Stimulated activated CD4-positive, alpha-beta T cell treated with anti-CD3 and anti-CD28 coated beads, Interleukin-15, amount 100 ng/mL, for 48 hours (primary cell): ENCODE measurements at places on chromosomes 5 and 9.

DNA sequence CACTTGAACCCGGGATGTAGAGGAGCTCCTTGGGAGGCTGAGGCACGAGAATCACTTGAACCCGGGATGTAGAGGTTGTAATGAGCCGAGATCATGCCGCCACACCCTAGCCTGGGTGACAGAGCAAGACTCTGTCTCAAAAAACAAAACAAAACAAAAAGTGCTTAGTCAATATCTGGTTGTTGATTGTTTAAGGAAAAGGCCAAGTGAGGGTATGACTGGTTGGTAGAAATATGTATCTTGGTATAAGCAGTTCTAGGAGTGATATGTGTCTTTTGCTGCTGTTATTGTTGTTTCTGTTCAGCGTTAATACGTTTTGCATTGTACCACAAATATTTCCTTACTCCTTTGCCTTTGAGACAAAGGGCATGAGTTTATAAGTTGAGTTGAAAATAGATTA, 210.7 kb upstream of the DMRT1 start:
- no peak for DNase-seq

GRCh38 chr5:150263801-150264621, 25.6 kb downstream of the CAMK2A start:
- no peak for DNase-seq

GRCh38 chr9:14749741-14750211, 27.2 kb upstream of the CER1 start:
- no peak for DNase-seq

DNA sequence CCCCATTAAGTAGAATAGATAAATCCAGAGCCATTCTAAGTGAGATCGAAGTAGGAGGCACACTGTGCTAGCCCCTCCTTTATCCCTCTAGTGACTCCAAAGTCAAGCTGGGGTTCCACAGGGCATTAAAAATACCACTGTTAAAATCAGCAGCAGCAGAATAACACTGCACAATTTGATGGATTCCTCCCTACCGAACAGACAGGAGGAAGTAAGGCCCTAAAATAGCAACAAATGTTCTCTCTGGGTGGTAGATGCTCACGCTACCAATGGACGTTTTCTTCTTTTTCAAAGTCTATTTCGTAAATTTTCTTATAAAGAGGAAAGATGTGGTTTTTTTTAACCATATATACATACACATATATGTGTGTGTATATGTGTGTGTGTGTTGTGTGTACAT, 54.4 kb downstream of the FBXW11 start:
- no peak for DNase-seq

DNA sequence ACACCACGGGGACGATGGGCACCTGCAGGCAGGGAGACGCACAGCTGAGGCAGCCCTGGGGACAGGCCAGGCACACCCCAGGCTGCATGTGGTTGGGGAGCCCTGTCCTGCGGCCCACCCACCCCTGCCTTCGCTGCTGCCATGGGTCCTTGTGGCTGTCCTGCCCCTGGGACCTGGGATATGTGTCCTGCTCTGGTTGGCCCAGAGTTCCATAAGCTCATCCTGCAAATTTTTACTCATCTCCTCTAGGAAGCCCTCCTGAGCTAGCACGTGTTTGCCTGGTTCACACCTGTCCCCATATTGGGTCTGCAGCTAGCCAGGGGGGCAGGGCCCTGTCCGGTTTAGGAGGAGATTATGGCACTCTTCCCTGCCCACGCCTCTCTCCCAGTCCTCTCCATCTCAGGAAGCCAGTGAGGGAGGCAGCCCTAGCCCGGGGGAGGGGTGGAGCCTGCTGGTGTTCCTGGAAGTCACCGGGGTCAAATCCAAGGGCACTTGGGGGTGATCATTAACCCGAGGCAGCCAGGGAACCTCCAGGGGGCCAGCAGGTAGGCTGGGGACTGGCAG, 12.2 kb downstream of the EGFL7 start:
- DNase-seq: no peak

DNA sequence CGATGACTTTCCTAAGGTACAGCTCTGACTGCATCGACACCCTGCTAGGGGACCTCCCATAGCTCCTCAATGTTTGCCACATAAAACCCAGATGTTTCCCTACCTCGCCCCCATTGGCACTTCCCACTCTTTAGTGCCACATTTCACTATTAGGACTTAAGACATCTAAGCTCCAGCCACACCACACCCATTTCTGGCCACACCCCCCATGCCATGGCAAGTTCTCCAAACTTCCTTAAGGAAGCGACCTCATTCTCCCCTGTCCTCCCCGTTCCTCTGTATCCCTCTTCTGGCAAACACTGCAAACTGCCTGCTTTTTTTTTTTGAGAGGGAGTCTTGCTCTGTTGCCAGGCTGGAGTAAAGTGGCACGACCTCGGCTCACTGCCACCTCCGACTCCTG, 62.9 kb downstream of the USP20 start:
- no peak for DNase-seq

GRCh38 chr9:87687207-87687606, 38.7 kb upstream of the CTSL start:
- DNase-seq: no peak

- DNase-seq: no peak
Measured at GRCh38 chr5:136230176-136230575, 37.2 kb upstream of the SMIM32 start.

- no peak for DNase-seq
Measured at GRCh38 chr5:2207416-2208238, 324.9 kb upstream of the IRX4 start.

GRCh38 chr9:95746408-95747180, 128.9 kb upstream of the ERCC6L2 start:
- DNase-seq: no peak

- DNase-seq: no peak
Measured at GRCh38 chr9:102049586-102050246, 311.3 kb upstream of the GRIN3A start.

GRCh38 chr5:40474250-40474649, 205.5 kb upstream of the PTGER4 start:
- no peak for DNase-seq

DNA sequence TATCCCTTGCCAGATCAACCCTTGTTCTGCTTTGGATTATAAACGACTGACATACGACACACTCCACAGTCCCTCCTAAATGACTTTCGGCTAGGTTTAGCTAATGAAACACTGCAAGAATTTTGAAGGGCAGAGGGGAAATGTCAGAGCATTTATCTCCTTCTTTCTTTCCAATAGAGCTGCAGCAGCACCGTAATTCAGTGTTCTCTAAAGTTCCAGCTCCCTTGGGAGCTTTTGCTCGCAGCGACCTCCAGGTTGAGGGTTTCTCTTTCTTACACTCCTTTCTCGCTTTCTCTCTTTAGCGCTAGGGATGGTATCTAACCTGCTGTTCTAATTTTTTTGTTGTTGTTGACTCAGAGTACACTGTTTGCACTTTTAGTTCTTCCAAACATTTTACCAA, 467.1 kb upstream of the ST8SIA4 start:
- DNase-seq: no peak

DNA sequence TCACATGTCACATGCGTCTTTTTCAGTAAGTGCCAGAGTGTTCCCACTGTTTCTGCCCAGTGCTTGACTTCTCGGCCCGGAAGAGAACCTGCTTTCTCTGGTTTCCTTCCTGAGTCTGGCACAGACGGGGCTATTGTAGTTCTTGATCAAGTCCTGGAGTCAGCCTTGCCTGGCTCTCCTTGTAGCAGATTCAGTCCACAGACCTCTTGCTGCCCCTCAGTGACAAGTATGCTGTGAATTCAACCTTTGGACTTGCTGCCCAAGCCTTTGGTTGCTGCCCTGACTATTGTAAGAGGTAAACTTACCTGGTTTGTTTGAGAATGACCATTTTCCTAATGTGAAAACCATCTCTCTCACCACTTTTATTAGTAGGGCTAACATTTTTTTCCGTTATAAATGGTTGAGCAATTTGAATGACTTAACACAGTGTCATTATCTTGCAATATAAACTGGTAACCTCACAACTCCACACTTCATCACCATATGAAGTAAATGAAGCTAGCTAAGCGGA, 24.7 kb downstream of the ZBTB34 start:
- DNase-seq: no peak

- DNase-seq: no peak
Measured at GRCh38 chr9:18429070-18429469, 44.9 kb upstream of the ADAMTSL1 start.

GRCh38 chr5:115831163-115831768, 10.1 kb downstream of the ATG12 start:
- no peak for DNase-seq

- no peak for DNase-seq
Measured at GRCh38 chr5:126561908-126562307, 33.1 kb downstream of the ALDH7A1 start.

DNA sequence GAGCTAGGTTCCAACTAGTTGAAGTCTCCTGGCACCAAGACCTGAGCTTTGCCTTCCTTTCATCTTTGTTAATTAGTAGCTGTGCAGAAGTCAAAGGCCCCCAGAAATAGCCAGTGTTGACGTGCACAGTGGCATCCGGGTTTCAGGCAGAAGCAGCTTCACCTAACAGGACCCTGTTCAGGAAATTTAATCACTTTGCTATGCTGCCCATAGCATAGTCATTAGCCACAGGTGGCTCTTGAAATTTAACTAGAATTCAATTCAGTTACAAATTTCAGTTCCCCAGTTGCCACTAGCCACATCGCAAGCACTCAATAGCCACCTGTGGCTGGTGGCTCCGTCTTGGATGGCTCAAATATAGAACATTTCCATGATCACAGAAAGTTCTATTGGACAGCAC, 179.1 kb downstream of the GOLPH3 start:
- DNase-seq: no peak

GRCh38 chr9:88373045-88373444, 15.2 kb upstream of the SPIN1 start:
- DNase-seq: no peak

GRCh38 chr5:15722305-15722704, 222.3 kb downstream of the FBXL7 start:
- DNase-seq: no peak

GRCh38 chr5:82785456-82785855, 291.7 kb downstream of the TMEM167A start:
- no peak for DNase-seq

- no peak for DNase-seq
Measured at GRCh38 chr5:168549554-168549953, 20.4 kb downstream of the FBLL1 start.

- no peak for DNase-seq
Measured at GRCh38 chr5:132459983-132460838, 30.4 kb downstream of the IRF1 start.

DNA sequence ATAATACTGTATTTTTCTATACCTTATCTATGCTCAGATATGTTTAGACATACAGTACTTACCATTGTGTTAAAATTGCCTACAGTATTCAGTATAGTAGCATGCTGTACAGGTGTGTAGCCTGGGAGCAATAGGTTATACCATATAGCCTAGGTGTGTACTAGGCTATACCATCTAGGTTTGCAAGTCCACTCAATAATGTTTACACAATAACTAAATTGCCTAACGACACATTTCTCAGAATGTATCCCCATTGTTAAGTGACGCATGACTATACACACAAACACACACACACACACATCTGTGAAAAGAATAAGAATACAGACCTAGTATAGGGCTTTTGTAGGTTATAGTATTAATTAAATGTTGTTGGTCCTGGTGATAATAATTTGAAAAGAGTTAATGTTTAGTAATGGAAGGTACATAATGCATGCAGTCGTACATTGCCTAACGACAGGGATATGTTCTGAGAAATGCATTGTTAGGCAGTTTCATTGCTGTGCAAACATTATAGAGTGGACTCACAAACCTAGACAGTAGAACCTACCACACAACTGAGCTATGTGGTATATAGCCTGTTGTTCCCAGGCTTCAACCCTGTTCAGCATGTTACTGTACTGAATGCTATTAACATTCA, 13.6 kb downstream of the TDRD7 start:
- DNase-seq: no peak

GRCh38 chr9:133667759-133668450, 31.7 kb downstream of the DBH start:
- no peak for DNase-seq

DNA sequence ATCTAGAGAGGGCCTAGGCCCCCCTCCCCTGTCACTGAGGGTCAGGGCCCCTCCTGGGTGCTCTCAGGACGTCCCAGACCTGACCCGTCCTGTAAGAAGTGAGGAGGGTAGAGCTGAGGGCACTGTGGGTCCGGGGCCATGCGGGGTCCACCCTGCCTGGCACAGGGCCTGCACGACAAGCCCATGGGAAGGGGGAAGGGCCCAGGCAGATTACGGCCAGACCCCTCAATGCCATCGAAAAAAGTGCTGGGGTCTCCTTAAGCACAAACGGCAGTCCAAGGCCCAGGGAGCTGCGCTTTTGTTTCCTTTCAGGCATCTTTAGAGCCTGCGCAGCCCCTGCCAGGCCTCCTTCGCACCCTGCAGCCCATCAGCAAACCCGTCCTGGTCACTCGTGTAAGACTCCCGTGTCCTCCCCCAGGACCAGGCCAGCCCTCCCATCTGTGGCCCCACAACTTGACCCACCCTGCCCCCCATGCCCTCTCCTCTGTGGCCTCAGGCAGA, 4.4 kb upstream of the EXOC3 start:
- no peak for DNase-seq

DNA sequence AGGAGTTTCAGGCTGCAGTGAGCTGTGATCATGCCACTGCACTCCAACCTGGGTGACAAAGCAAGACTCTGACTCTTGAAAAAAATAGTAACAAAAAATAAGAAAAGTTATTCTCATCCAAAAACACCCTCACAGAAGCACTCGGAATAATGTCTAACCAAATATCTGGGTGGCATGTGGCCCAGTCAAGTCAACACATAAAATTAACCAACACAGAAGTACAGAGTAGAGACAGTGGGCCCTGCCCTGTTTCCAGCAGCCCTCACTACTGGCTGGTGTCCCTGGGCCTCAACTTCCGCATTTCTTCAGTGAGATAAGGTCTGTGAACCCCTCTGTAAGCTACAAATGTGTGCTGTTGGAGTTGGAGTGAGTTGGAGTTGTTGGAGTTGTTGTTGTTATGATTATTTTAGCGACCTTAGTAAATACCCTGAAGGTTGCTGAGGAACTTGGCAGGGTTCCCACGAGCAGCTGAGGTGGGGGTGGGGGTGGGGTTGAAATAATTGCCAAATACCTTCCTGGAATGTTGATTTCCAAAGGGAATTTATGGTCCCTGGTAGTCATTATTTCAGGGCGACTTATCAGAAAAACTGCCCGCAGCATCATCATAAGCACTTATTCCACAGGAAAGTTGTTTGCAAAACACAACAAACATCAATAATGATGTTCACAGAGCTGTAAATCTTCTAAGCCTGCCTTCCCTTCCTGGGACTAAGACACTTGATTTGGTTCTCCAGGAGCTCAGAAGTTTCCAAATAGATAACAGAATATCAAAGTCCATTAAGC, 30.2 kb downstream of the C5orf15 start:
- DNase-seq: no peak

- DNase-seq: no peak
Measured at GRCh38 chr5:90901261-90901660, 342.7 kb downstream of the ADGRV1 start.

- no peak for DNase-seq
Measured at GRCh38 chr9:136687721-136688223, 515 bp upstream of the AGPAT2 start.

DNA sequence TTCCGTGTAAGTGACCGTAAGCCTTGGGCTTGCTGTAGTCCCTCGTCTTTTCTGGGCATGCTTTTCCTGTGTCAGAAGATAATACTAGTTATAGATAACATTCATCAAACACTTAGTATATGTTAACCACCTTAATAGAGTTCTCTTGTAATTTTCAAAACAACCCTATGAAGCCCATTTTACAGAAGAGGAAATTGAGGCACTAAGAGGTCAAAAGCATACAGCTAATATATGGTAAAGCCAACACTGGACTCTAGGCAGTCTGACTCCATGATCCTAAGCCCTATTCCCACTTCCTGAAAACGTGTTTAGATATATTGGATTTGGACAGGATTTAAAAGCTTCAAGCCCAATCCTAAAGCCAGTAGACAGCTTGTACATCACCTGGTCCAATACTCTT, 153.8 kb downstream of the CEP120 start:
- no peak for DNase-seq
